Upper lobe of left lung (tissue), 6 donors: ENCODE measurements at places on chromosomes 6 and 20. TPM values are rescaled to one million over a fixed set of nuclear protein-coding genes. Genes with fewer than 3 reads are reported as not detected.

ZCCHC3 gene
- 18.2 TPM for total RNA-seq

PDE7B gene
- total RNA-seq = 2.5 TPM

SRSF6 gene
- 87.7 TPM for total RNA-seq

NMBR gene
- total RNA-seq = not detected

CRISP3 gene
- total RNA-seq = 0.81 TPM

EFCAB8 gene
- total RNA-seq = 1.7 TPM

DDAH2 gene
- 118 TPM for total RNA-seq

EDN3 gene
- 2.1 TPM for total RNA-seq

MRAP2 gene
- total RNA-seq = 3.1 TPM

PKIB gene
- 3.3 TPM for total RNA-seq

RFX6 gene
- total RNA-seq = not detected

ZNF334 gene
- 27.2 TPM for total RNA-seq

LINC00237 gene
- total RNA-seq = not detected

EYA4 gene
- 4.3 TPM for total RNA-seq

SPATS1 gene
- total RNA-seq = 1.6 TPM

COL11A2 gene
- total RNA-seq = 0.91 TPM

SLC22A23 gene
- total RNA-seq = 22.0 TPM

IL20RA gene
- 8.4 TPM for total RNA-seq

RSPH4A gene
- total RNA-seq = 1.2 TPM

RNF39 gene
- total RNA-seq = 2.7 TPM

GCNT2 gene
- 97.4 TPM for total RNA-seq

PLA2G7 gene
- 9.5 TPM for total RNA-seq

UBD gene
- 3.6 TPM for total RNA-seq

ERVFRD-1 gene
- 1.3 TPM for total RNA-seq

HDGFL1 gene
- total RNA-seq = not detected
